Fibroblast of lung (primary cell): ENCODE measurements at places on chromosomes 12 and 14.

DNA sequence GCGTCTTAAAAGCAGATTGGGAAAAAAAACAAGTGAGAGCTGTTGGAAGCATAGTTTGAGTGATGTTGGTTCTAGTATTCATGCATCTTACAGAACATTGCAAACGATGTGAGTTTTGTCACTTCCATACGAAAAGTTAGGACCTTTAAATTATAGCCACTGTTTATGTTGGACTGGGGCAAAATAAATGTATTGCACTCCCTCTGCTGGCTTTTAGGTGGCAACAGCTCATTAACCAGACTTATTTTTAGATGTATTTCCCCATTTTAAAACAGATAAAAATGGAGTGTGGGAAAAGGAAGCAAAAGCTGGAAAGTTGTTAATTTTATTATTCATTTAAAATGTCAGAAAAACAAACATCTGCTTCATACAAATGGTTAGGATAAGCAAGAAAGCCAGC is 111.9 kb downstream of the LGR5 start:
- peak; percentile 33 for DNase-seq

DNA sequence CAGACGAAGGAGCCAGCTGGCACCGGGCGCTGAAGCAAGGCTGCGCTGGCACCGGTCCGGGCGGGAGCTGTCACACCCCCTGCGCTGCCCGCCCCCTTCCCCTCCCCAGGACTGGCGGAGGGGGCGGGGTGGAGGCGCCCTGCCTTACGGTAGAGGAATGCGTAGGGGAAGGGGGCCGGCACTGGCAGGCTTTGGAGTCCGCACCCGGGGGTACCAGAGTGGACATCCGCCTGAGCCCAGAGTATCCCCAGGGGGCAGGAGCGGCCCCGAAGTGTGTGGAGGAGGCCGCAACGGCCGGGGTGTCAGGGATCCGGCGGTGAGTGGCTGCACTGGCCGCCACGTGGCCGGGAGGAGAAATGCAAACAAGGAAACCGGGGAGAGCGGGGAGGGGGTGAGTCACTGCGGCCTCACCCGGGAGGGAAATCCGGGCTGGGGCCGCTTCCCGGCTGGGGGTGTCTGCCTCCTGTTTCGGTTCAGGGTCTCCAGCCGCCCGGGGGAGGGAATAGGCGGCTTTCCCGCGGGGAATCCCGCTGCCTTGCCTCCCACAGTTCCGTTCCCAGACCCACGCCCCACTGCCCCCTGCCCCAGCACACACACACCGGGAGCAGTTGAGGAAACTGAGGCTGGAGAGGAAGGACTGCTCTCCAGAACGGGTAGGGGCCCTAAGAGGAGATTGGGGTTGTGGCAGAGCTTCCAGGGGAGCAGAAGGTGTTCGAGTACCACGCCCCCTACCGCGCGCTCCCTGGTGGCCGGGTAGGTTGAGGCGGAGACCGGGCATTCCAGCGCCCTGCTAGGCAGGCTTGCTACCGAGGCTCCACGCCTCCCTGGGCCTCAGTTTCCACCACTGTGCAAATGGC is at the start of gene RAPGEF3:
Gene RAPGEF3, minus strand, starts transcription at position 47 of the 857 bp plus-strand sequence. CDS start 324 bp downstream, outside the sequence.
- DNase-seq: peak; percentile 83

DNA sequence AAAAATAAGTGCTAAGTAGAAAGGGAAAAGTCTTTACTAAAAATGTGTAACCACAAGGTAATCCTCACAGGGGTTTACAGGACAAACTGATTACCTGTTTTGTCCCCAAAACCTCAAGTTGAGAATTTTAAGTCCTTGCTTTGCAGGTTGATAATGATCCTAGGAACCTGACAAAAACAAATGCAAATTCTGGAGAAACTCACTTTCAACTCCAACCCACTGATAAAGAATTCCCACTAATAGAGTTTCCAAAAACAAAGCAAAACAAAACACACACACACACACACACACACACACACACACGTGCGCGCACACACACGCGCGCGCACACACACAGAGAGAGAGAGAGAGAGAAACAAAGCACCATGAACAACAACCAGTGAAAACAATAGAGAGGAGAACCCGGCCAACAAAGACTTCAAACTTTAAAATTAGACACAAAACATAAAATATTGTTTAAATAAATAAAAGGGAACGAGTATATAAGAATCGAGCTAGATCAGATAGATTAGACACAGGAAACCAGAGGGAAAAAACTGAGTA is 187.0 kb upstream of the FOXN3 start:
- no peak for DNase-seq

DNA sequence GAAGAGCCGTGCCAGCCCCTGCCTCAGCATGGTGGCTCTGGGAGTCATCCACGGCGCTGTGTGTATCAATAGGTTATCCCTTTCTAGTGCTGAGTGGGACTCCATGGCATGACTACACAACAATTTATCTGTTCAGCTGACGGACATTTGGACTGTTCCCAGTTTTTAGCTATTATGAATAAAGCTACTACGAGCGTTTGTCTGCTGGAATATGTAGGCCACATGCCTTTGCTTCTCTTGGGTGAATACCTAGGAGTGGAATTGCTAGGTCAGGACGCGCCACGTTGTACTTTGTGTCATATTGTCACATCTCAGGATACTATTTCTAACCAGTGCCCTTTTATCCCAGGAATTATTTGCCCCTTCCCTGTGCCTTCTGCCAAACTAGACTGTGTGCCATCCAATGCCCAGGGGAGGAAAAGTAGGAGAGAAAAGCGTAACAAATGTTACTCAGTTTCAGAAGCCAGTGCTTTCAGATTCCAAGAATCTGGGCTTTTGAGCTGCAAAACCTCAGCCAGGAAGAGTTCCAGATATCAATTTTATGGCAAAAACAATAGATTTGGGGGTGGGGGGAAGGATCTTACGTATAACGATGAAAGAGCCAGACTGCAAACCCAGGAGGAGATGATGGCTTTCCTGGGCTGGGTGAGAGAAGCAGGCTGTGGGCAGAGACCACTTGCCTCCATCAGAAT is 62.5 kb upstream of the NCOR2 start:
- DNase-seq: peak; percentile 69

DNA sequence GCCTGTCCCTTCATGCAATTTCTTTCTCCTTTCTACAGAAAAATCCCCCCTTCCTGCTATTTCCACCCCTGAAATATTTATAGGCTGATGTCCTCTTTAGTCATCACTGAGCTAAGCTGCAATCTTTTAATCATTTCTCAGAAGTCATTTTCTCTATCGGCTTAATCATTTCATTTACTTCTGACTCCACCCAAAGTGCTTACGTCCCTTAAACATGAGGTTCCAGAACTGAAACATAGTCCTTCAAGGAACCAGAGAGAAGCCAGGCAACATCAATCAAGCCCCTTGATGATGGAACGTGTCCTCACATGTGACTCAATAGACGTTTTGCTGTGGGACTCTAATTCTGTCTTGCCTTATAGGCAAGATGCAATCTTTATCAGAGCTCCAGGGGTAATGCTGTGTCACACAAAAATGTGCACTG is 148.7 kb upstream of the KRR1 start:
- peak; percentile 95 for DNase-seq

DNA sequence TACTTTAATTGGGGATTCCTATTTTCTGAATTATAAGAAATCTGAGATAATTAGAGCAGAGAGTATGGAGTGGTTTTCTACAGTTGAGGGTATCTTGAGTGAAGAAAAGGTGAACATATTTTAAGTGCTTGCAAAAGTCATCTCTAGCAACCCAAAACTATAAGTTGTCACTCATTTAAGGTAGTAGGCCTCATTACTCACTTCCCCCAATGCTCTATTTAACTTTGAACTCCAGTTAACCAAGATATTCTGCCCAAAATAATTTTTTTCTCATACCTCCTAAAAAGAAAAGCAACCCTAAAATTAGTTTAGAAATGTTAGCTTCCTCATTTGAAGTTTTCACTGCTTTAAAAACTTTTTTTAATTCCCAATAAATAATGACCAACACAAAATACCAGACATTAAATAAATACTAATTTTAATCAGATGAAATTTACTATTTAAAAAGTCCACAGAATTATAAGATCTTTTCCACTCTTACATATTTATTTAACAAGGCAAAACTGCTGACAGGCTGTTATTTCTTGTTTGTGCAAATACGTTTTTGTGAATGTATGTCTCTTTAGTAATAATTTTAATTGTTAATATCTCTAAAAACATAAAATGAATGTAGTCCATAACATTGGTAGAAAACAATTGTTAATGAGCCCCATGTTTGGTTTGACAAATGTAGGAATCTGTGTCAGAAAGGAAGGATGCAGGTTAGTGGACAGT is 47.8 kb downstream of the VRK1 start:
- DNase-seq: no peak

GRCh38 chr12:32201976-32202375 is 95.3 kb downstream of the BICD1 start:
- no peak for DNase-seq

DNA sequence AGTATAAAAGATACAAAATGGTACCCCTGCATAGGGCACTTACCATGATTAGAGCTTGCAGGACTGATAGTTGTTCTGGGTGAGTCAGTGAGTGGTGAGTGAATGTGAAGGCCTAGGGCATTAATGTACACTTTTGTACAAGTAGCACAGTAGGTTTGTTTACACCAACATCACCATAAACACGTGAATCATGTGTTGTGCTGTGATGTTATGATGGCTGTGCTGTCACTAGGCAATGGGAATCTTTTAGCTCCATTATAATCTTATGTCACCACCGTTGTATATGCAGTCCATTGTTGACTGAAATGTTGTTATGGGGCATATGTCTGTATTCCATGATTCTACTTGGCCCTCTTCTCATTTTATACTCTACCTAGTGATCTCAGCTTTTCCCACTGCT is 11.8 kb downstream of the NUBPL start:
- no peak for DNase-seq

DNA sequence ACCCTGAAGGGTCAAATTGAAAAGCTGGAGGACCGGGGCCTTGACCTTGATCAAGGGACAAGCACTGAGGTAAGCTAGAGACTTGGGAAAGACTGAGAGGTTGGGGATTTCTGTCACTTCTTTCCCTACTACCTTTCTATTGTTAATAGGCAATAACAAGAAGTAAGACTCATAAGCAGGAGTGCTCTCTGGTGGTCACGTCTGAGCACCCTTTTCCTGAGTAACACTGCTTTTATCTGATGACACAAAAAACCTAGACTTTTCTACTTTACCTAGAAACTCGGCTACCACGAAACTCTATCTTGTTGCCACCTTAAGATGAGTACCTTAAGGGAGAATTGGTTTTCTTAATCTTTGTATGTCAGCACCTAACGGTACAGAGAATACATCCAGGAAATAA is 35.5 kb upstream of the PPFIBP1 start:
- no peak for DNase-seq

DNA sequence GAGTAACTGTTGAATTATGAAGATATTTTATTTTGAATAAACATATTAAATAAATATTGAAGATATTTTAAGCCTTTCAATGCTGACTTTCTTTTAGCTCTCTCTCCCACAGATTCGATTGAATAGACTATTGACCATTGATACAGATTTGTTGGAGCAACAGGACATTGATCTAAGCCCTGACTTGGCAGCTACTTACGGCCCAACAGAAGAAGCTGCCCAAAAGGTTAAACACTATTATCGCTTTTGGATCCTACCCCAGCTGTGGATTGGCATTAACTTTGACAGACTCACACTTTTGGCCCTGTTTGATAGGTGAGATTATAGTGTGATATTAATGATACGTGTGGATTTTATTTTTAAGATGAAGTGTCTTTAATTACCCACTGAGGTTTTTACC is 105.6 kb downstream of the PCNX1 start:
- DNase-seq: no peak

DNA sequence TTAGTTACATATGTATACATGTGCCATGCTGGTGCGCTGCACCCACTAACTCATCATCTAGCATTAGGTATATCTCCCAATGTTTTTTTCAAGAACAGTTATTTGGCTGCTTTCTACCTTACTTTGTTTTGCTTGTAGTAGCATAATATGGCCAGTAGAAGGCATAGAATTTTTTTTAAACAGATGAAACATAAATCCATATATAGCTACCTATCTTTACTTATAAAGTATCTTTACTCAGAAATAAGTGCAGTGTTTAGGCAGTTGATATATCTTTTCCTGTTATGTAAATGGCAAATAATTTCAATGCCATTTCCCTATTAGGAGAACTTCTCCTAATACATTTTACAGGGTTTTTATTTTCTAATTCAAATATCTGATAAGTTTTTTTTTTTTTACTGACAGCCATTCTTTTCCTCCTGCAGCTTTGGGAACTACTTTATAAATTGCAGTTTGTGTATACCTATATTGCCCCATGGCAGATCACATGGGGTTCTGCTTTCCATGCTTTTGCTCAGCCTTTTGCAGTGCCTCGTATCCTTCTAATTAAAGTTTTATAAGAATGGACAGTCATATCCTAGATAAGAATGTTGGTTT is 143.1 kb downstream of the PCNX1 start:
- peak; percentile 35 for DNase-seq

GRCh38 chr12:22687361-22688076 is 62.5 kb downstream of the ETNK1 start:
- peak; percentile 62 for DNase-seq

DNA sequence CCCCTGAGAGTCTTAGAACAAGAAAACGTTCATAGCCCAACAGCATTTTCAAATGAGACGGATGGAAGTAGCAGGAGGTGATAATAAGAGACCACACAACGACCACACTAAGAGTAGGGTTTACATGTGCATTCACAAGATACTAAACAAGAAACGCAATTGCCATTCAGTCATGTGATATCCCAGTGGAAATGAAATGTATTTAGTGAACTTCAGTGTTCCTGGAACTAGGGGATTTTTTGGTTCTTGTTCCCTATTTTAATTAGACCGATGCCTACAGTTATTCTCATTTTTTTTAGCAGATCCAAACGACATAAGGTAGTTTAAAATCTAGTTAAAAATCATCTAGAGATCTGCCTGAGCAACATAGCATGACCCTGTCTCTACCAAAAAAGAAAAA is 150.0 kb downstream of the GPR65 start:
- no peak for DNase-seq

DNA sequence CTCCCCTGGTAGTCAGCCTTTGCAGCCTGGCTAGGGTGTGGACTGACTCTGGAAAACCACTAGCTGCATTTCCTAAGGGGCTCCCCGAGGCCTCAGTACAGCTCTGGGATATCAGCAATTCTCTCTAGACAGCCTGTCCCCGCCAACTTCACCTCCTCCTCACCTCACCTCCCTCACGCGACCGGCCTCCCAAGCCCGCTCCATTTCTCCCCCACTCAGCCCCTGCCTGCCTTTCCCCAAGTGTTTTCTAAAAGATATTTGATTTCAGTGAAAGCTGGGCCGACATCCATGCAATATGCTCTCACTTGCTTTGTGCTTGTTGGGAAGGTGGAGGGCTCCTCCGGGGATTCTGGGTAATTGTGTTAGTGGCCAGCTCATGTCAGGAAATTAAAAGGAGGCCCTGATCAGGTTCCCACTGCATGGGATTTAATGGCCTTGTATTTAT is 91.8 kb downstream of the ESRRB start:
- DNase-seq: no peak
